Stimulated activated CD4-positive, alpha-beta T cell treated with anti-CD3 and anti-CD28 coated beads, Interleukin-12 subunit alpha, Interleukin-12 subunit beta, amount 100 ng/mL, for 24 hours (primary cell): ENCODE measurements at places on chromosomes 2 and 18.

DNA sequence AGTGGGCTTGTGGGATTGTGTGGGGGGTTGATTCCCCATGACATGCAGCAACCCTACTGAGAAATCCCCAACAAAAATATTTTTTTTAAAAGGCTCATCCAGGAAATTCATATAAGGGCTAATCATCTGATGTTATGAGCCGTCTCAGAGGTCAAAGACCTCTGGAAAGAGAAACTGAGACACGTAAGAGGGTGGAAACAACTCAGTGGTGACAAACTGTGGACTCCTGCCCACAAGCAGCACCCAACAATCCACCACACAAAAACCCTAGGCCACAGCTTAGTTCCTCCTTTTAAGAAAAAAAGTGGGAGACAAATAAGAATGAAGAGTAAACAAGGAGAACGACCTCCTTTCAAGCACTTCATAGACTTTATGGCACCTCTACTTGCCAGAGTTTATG, 1096.1 kb upstream of the NRXN1 start:
- DNase-seq, result no peak

GRCh38 chr2:72562451-72563153, 263.2 kb downstream of the EXOC6B start:
- DNase-seq, result no peak

- DNase-seq, result no peak
These were observed 83.9 kb downstream of the STPG4 start for GRCh38 chr2:47070920-47071824.

- DNase-seq, result peak; percentile 58
These were observed 583.6 kb downstream of the IRS1 start for GRCh38 chr2:226215902-226216503.

- DNase-seq, result no peak
These were observed 30.5 kb upstream of the NEDD4L start for GRCh38 chr18:58013241-58014211.

DNA sequence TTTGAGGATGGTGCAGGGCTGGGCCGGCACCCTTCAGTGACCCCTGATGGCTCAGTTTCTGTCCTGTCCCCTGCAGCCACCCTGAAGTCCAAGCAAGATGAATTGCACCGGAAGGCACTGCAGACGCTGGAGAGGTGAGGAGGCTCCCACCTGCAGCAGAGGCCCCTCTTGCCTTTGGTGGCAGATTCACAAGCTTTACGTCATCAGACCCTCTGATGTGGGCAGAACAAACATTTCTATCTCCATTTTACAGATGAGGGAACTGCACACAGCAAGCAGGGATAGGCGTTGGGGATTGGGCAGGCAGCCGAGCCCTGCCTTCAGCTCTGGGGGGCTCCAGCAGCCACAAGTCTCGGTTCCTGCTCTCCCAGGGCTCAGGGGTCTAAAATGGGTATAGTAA, 107.7 kb upstream of the MCFD2 start:
- DNase-seq, result no peak

DNA sequence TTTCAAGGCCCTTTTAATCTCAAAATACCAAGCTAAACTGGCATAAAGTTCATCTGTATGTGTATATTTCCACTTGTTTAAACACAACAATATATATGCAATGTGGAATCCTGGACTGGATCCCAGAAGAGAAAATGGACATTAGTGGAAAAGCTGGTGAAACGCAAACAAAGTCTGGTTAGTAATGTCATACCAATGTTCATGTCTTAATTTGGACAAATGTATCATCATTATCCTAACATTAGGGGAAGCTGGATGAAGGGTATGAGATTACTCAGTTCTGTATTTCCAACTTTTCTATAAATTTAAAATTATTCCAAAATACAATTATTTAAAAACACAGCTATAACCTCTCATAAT, 3.8 kb downstream of the SP3 start:
- no peak for DNase-seq

GRCh38 chr2:136534811-136535210, 230.5 kb upstream of the THSD7B start:
- DNase-seq, result no peak

DNA sequence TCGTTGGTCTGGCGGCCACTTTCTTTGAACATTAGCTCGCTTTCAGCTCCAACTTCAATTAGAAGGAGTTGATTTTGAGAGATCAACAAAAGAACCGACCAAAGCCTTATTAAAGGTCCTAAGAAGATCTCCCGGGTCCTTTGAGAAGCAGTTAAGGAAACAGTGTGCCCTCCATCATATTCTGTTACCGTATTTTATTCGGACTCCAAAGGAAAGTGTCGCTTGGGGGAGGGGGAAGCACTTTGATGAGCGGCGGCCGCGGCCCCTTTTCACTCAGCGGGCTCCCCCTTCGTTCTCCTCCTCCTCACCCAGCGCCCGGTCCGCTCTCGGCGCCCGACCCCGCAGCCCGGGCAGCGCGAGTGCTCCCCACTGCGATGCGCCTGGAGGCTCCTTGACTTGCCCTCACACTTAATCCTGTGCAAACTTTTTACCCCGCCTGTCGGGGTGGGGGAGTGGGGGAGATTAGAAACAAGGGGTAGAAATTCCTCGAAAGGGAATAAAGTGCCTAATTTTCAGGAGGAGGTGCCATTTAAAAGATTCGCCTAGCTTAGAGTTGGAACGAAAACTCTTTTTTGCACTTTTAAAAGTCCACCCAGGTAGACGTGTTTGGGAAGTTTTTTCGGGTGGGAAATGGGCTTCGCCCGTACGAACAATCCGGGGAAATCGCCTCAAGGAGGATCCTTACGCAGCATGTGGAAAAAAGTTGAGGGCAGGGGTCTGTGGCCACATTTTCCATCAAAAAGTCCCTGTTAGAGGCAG, 1.2 kb upstream of the OTX1 start:
- DNase-seq, result no peak

DNA sequence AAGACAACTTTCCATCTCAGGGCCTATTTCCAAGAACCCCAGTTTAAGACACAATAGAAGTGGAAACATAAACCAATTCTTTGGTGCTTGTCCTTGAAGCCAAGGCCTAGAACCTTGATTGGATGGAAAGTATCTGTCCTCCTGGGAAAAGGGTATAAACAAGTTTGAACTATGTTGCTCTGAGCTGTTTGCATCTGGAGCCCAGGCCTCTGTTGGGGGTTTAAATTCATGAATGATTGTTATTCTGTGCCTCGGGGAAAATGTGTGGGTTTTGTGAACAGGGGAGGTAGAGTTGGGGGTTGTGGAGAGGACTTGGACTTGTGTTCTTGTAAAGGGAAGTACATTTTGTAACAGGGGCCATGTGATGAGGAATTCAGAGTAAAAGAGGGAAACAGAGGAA, 406.1 kb downstream of the SLC4A3 start:
- DNase-seq, result no peak

DNA sequence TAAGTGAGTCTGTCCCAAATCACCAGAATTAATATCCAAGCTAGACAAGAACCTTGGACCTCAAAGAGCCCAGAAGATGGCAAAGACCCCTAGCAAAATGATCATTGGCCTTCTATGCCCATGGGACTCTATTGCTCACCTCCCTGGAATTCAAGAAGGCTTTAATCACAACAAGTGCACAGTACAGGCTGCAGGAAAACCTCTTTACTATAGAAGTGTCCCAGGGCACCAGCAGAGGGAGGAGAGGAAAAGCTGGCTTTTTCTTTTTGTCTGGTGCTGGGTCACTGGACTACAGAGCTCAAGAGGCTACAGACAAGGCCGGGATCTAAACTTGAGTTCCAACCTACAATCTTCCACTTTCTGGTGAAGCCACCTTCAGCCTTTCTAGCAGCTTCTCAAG, 88.3 kb upstream of the PPP1CB start:
- no peak for DNase-seq

GRCh38 chr2:69046221-69046662, 33.3 kb downstream of the ANTXR1 start:
- no peak for DNase-seq

- DNase-seq, result no peak
These were observed 87.3 kb upstream of the PPP1CB start for GRCh38 chr2:28664120-28664842.

DNA sequence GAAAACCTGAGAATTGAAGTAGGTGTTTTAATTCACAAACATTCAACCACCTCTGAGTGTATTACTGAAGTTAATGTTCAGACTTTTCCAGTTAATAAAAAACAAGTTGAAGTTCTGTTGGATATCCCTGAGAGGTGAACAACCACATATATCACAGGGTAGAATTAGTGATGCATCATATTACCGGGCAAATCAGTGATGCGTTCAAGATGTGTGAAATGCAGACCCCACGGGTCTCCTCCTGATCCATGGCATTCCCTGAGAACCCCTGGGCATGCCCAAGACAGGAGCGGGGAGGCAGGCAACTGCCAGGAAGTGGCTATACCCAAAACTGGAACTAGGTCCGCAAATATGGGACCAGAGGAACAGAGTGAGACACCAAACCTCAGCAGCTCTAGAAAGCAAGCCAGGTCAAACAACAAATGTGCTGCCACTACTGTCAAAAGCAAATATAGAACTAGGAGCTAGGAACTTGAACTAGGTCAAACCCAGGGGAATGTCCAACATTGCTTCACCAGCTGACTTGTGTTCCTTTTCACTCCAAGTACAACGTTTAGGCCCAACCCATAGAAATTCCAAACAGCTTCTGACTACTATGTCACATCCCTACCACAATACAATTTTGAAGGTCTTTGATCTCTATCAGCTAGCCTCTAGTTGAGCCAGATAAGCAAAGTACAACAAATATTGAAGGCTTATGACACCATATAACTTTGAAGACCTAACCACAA, 20.2 kb downstream of the PSTPIP2 start:
- DNase-seq, result no peak

- DNase-seq, result no peak
These were observed 181.0 kb upstream of the ETAA1 start for GRCh38 chr2:67216103-67216502.

DNA sequence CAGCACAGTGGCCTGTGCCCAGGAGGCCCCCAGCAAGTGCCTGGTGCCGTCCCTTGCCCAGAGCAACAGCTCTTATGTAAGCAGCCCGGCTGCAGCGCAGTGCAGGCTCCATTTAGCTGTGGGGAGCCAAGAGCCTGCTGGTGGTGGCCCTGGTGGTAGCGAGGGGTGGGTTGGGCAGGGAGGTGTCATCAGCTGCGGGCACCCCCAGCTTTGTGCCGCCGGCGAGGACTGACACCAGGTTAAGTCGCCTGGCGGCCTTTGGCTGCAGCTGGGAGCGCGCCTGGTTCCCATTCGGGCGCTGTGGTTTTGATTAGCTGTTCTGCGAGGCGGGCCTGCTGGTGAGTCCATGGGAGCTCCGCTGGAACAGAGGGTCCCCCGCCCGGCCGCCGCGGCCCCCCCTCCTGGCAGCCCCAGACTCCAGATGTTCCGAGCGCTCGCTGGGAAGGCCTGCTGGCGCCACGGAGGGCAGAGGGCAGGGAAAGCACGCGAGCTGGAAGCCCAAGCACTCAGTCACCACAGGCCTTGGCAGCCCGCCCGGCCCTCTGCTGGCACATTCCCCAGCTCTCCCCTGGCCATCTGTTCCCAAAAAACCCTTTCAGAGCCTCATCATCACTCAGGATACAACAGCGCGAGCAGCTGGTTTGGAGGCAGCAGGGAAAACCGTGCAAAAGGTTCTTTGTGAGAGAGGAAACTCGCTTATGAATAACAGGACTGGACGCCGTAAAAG, 18.4 kb downstream of the ATOH8 start:
- no peak for DNase-seq

- no peak for DNase-seq
These were observed 66.7 kb downstream of the SKA1 start for GRCh38 chr18:50441501-50441900.

DNA sequence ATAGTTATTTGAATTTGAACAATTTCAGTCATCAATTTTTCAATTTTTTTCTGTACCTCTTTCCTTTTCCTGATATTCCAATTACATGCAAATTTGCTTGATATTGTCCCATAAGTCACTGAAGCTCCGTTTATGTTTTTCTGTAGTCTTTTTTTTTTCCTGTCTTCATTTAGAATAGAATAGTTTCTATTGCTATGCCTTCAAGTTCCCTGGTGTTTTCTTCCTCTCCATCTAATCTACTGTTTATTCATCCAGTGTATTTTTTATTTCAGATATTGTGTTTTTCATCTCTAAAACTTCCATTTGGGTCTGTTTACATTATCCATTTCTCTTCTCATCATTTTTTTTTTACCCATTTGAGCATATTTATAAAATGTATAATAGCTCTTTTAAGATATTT, 8.0 kb upstream of the EIF2AK2 start:
- DNase-seq, result no peak

- DNase-seq, result no peak
These were observed 21.1 kb upstream of the DYTN start for GRCh38 chr2:206739271-206739670.

- DNase-seq, result no peak
These were observed 131.0 kb downstream of the ZNF532 start for GRCh38 chr18:58995663-58996062.

- no peak for DNase-seq
These were observed at the start of gene CCL20 for GRCh38 chr2:227813562-227814353. TSS of gene CCL20 (plus strand) at chr2:227813842. CDS start at chr2:227813912, 70 bp downstream.

DNA sequence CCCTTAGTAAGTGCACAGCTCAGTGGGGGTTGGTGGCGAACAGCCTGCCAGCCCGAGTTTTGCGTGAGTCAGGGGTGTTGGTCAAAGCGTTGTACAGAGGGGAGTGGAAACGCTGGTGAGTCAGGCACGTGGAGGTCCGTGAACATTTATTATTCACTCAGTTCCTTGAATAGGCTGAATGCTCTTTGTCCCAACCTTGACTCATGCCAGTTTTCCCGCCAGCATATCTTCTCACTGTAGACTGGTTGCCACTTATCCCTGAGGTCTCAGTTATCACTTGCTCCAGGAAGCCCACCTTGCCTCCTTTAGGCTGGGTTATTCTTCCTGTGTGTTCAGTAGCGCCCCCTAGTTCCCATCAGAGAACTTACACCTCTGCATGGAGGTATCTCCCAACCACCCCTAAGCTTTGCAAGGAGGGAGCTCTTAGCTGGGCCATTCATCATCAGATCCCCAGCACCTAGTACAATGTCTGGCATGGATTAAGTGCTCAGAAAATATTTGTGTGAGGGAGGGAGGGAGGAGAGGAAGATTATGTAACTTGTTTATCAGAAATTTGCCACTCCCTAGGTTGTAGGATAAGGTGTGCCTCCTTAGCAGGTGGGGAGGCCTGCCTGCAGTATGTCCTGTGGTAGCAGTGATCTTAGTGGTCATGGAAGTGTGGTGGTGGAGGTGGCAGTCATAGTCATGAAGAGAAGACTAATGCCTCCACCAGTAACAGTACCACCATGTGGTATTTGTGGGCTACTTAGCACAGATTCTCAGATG, 72.1 kb downstream of the CABLES1 start:
- DNase-seq, result no peak
